ENCODE measurements at places on chromosomes 5 and 9. TPM values are rescaled to one million over a fixed set of nuclear protein-coding genes. Genes with fewer than 3 reads are reported as not detected.

Gene FOXD4L4
- total RNA-seq = 0.15 TPM

Gene FBXL17
- total RNA-seq = 7.6 TPM

Gene PCDHGA2
- total RNA-seq = 0.71 TPM

Gene BRD8
- 113 TPM for total RNA-seq

Gene CTXN3
- total RNA-seq = 0.09 TPM

Gene ADRB2
- 0.40 TPM for total RNA-seq

Gene CSF1R
- not detected for total RNA-seq

Gene STKLD1
- total RNA-seq = 0.58 TPM

Gene EXOSC2
- 59.1 TPM for total RNA-seq

Gene BDP1
- 23.2 TPM for total RNA-seq

Gene NSA2
- 111 TPM for total RNA-seq

Gene S1PR3
- 29.4 TPM for total RNA-seq

Gene BAAT
- total RNA-seq = 0.09 TPM

Gene WNT8A
- total RNA-seq = 0.25 TPM

Gene PCDHA8
- total RNA-seq = 1.6 TPM

Gene ZNF618
- total RNA-seq = 10.5 TPM

Gene TRIM7
- not detected for total RNA-seq

Gene PDCD1LG2
- total RNA-seq = not detected

Gene PGM5
- total RNA-seq = 2.0 TPM

Gene SPOUT1
- total RNA-seq = 50.1 TPM

Gene KCNV2
- total RNA-seq = not detected

Gene RNF180
- 7.0 TPM for total RNA-seq

Gene NUTM2G
- not detected for total RNA-seq

Gene CD14
- not detected for total RNA-seq

Gene IFNA2
- not detected for total RNA-seq

Gene PCDHA10
- total RNA-seq = 11.7 TPM

Gene CYLC2
- not detected for total RNA-seq

Gene LCP2
- not detected for total RNA-seq

Gene MARCHF11
- not detected for total RNA-seq

Gene SEPTIN8
- total RNA-seq = 50.1 TPM
